ENCODE measurements at places on chromosomes 12 and 14.

GRCh38 chr12:6352193-6353173, 10.6 kb upstream of the TNFRSF1A start:
- no peak for DNase-seq

- no peak for DNase-seq
These were observed 314.6 kb downstream of the BCL11B start for GRCh38 chr14:98957211-98958047.

DNA sequence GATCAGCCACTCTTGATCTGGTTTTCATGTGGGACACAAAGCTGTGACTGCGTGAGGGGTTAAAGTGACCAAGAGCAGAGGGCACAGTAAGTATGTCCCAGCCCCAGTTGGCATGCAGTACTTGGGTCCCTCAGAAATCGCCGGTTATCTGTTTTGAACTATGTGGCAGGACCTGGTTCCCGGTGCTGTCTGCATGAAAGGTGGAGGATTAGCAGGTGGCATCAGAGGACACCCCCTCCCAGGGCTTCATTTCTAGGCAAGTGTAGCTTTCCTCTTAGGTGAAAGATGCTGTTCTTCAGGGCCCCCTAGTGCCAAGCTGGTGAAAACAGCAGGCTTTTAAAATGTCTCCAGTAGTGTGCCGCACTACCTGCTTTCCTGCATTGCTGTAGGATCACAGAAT, 57.1 kb downstream of the ATG14 start:
- peak; percentile 62 for DNase-seq

GRCh38 chr12:128025589-128026245, 241.3 kb upstream of the TMEM132C start:
- no peak for DNase-seq

- DNase-seq: no peak
These were observed 462.2 kb downstream of the DIO2 start for GRCh38 chr14:79749065-79749464.

- no peak for DNase-seq
These were observed 1.7 kb upstream of the TNS2 start for GRCh38 chr12:53048033-53048779.

DNA sequence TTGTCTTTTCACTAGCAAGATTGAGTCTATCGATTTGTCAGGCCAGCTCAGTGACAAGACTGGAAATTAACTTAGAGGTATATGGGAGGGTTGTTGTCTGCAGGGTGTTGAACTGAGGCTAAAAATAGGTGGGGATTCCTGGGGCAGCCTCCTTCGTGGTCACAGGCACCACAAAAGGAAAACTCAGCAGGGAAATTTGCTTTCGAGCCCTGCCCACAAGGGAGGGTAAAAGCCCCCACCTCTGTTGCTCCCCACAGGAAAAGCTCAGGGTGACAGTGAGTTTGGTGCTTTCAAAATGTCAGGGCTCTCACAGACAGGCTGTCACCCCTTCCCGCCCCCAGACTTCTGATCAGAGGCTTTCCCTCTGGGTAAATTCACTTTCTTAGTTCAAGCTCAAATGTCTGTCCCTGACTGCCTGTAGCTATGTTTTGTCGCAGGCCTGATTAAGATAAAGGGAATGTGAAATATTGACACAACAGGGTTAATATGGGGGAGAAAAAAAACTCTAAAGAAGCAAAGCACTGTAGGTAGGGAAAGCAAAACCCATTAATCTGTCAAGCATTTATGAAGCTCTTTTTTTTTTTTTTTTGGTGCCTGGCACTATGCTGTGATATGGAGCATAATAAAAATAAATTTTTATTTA, 11.7 kb upstream of the NFKBIA start:
- DNase-seq: no peak

GRCh38 chr12:115384391-115384790, 700.4 kb upstream of the TBX3 start:
- no peak for DNase-seq
